Dermis microvascular lymphatic vessel endothelial cell (primary cell): ENCODE measurements at places on chromosomes 6 and 20. TPM values are rescaled to one million over a fixed set of nuclear protein-coding genes. Genes with fewer than 3 reads are reported as not detected.

ADTRP gene
- total RNA-seq, result 0.38 and 0.90 TPM in 2 replicates

DNA sequence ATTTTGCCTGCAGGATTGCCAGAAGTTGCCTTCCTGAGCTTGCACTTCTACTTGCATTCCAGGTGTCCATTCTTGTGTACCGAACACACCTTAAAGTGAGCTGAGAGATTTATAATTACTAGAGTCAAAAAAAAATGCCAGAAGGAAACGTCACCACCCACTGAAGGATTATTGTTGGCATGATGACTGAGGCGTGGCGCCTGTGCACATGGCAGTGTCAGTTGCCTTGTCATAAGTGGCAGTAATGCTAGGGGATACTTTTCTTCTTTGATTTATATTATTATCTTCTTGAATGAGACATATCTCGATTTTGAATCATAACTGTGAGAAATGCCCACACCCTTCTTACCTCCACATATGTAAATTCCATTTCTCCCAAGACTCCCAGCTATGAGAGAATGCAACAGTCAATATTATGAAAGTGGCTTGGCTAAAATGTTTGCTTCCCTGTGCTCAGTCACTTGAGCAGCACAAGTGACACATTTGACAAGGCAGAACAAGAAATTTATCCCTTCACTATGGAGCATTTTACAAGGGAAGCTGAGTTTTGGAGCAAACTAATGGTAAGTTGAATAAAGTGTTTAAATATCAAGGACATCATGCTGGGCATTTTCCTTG is 149.5 kb upstream of the SASH1 start:
- DNase-seq, result no peak

DNA sequence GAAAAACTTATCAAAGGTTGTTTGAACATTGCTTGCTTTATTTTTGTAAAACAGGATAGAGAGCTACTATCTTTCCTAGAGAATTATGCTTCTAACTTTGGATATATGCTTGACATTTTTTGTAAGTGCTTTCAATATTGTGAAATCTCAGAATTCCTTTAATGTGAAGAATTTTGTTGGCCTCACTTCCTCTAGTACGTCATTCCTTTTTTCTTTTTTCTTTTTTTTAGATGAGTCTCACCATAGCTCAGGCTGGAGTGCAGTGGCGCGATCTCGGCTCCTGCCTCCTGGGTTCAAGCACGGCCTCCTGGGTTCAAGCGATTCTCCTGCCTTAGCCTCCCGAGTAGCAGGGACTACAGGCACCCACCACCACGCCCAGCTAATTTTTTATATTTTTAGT is 668.1 kb downstream of the RFPL4B start:
- DNase-seq, result no peak

DNA sequence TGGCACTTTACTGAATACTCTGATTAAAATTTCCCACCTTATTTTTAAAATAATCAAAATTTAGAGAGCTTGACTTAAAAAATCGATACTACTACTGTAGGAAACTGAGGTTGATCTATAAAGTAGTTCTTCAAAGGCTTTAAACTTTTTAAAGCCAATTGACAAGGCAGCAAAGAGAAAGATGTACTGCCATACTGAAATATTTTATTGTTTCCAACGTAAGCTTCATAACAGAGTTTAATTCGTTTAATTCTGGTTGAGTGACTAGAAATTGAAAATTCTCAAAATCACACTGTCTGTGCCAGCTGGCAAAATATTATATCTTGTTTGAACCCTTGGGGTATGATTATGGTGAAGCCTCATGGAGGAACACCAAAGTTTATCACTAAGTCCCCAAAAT is 207.6 kb downstream of the UNC5CL start:
- DNase-seq, result no peak

GRCh38 chr6:147933224-147933623 is 409.4 kb upstream of the SASH1 start:
- DNase-seq, result no peak

GRCh38 chr6:138129190-138129589 is 22.0 kb upstream of the PERP start:
- no peak for DNase-seq

- DNase-seq, result peak; percentile 62
These were observed 18.1 kb upstream of the SIRPA start for GRCh38 chr20:1876975-1877608.

- no peak for DNase-seq
These were observed 48.1 kb downstream of the CHMP4B start for GRCh38 chr20:33859157-33859695.

DNA sequence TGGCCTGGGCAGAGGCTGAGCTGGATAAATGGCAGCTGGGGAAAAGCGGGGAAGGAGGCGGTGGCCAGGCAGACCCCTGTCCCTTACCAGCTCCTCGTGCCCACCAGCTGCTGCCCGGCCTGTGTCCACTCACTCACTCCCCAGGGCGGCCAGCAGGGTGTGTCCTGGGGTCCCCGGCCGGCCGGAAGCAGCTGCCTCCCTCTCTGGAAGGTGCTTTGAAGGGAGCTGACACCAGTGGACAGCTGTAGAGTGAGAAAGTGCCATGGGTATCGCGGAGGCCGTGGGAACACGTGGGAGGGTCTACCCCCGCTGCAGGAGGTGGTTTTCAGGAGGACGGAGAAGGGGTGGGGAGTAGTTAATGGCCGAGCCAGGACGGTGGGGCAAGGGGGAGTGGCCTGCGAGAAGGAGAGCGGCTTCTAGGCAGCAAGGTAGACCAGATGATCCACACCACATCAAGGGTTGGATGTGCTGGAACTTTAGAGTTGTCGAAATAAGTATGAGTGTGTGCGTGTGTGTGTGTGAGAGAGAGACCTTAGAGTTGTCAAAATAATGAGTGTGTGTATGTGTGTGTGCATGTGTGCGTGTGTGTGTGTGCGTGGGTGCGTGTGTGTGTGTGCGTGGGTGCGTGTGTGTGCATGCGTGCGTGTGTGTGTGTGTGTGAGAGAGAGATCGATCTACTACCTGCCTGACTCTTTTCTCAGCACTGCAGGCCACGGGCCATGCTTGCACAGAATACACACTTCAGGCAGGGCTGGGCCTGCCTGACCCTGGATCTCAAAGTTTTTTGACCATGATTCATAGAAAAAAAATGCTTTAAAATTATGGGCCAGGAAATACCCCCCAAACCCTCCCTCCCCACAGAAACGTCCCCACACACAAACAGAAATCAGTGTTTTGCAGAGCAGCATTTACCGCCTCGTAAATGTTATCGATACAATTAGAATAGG is 43.9 kb downstream of the CDH4 start:
- no peak for DNase-seq

DNA sequence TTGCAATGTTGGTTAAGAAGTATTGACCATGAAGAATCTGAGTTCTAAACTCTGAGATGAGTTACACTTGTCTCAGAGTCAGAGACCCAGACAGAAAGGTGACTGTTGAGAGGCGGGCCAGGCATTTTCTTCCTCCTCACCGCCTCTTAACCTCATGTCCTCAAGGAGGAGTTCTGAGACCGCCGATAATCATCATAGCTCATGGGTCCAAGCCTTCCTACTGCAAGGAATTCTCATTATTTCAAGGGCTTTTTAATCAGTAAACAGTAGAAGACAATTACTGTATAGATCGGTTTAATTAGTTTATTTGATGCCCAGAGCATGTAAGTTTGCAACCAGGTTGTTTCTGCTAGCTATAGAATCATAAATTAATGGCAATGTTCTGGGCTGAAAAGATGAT is 382.4 kb upstream of the MMS22L start:
- DNase-seq, result no peak
